ENCODE measurements at places on chromosomes 2 and 18. TPM values are rescaled to one million over a fixed set of nuclear protein-coding genes. Genes with fewer than 3 reads are reported as not detected.

DNA sequence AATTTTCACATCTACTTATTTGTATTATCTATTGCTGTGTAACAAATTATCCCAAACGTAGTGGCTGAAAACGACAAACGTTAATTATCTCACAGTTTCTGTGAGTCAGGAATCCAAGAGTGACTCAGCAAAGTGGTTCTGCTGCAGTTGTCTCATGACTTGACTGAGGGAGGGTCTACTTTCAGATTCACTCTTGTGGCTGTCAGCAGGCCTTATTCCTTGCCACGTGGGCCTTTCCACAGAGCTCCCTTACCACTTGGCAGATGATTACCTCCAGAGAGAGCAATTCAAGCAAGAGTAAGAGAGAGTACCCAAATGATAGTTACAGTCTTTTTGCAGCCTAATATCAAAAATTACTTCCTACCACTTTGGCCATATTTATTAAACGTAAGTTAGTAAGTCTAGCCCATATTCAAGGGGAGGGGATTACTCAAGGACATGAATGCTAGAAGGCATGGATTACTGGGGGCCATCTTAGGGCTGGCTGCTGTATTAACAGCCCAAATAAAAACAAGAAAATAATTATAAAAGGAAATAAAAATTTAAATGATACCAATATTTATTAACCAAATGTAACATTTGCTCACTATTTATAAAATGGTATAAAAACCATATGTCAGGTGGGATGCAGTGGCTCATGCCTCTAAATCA is 48.7 kb upstream of the NBEAL1 start:
- DNase-seq: no peak

DNA sequence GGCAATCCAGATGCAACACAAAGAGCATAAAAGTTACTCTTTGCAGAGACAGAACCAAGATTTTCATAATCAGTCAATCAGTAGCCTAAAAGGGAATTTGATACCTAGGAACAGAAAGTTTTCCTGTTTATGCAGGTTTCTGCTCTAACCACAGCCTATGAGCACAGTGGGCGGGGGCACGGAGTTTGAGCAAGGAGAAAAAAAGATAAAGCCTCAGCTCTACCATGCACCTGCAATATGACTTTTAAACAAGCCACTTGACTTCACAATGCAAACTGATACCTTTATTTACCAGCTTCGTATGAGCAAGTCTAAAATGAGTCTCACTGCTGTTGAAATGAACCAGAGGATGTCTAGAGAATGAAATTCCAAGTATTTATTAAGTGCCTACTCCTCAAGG is 5.6 kb upstream of the LRATD1 start:
- DNase-seq: no peak

DNA sequence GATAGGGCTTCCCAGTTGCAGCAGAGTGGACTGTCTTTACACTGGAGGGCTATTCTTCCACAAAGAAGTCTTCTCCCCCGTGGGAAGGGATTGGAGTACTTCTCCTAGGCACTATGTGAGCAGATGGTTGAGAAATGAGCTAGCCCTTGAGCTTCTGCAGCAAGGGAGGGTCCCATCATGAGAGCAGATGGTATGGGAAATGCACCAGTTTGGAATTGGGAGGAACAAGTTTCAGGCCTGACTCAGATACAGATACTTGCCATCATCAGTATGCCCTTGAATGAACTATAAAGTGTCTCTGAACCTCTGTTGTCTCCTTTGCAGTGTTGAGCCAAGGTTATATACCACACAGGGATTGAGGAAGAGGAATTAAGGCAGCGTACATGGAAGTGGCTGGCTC is 757.4 kb downstream of the RNF144A start:
- DNase-seq: no peak

DNA sequence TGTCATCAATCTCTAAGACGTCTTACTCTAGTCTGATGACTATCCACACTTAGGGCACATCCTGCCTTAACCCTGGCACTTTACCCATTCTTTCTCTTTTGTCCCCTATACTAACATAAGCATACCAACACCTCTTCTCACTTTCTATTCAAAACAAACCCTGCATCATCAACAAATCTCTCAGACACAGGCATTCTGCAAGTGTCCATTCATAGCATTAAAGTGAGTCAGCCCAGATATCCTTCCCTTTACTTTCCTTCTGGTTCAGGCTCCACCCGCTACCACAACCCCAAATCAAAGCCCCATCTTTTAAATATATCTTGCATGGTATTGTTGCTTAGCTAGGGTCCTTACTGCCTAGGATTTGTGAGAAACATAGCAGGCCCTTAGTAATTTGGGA is 3.8 kb downstream of the GRB14 start:
- no peak for DNase-seq

DNA sequence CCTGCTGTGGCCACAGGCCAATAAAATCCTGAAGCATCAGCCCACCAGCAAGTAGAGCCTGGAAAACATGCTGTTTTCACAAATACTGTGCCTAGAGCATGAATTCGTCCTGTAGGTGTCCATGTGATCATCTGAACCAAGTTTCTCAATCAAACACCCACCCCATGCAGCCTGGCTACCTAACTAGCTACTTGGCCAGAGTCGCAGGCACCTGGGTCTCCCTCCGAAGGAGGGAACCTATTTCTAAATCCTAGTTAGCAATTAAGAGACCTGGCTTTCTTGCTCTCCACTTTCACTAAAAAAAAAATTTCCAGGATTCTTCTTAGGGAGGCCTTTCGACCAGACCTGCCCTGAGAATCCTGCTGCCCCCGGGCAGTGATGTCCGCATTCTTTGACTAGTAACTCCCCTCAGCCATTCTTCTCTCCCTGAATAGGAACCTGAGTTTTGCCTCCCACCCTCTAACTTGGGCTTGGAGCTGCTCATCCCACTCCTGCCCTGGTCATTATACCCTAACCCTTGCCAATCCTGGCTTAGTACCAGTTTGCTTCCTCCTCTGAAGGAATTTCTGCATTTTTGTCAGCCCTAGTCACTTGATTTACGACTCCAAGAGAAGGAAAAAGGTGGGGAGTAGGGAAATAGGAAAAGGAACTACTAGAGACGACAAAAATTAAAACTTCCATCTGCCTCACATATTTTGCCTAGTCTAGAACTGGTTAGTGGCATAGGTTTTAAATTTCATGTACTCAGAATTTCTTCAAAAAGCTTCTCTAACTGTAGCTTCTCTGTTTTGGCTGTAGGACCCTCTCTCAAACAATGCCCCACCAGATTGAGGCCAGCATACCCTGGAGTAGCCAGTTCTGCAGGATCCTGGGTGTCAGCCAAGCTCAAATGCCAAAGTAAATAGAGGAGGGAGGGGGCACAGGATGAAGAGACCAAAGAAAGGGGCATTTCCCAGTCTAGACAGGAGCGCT is 25.4 kb upstream of the TANK start:
- DNase-seq: no peak

- no peak for DNase-seq
Measured at GRCh38 chr2:88658881-88659537, 31.7 kb upstream of the EIF2AK3 start.

GRCh38 chr2:101679037-101679726 is 18.3 kb upstream of the MAP4K4 start:
- DNase-seq: no peak

DNA sequence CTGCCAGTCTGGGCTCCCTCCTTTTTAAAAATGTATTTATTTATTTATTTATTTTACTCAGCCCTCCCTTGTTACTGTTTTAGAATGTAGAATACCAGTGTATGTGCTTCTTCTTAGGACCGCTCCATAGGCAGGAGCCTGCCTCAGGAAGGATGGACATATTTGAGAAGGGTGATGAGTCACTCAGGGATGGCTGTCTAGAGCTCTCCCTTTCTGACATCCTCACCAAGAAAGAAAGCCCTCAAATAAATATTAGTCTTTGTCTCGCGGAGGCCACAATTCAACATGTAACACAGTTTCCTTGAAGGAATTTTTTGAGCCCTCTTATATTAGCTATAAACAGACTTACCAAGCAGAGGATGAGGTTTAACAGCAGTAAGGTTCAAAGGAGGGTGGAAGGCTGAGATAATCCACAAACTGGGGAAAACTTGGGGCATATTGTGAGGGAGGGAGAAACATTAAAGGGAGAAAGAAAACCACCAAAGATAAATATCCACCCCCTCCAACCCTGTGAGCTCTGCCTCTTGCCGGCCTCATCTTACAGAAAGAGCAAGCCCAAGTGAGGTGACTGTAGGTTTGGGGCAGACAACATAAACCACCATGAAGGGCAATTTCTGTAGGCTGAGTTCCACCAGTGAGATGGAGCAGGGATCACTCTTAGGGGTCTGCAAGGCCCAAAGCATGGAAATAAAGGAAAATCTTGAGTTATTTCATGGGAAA is 163.4 kb downstream of the LRRTM1 start:
- DNase-seq: no peak

DNA sequence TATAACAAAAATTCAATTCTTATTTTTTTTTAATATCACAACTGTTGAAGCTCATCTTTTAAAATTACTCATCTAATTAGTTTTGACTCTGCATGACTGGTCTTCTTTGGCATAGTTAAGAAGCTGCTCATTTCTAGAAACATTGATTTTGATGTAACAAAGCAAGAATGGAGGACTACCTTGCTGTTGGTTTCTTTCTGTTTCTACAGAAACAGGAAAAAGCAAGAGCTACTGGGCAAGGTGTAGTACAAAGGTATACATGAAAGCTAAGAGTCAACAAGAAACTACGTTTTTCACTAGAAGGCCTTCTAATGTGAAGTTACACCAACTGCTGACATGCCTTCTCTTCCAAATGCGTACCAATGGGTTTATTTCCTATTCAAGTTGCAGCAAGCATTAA is 90.6 kb upstream of the SYT4 start:
- DNase-seq: no peak

GRCh38 chr2:149002378-149002890 is 36.1 kb upstream of the LYPD6B start:
- no peak for DNase-seq

DNA sequence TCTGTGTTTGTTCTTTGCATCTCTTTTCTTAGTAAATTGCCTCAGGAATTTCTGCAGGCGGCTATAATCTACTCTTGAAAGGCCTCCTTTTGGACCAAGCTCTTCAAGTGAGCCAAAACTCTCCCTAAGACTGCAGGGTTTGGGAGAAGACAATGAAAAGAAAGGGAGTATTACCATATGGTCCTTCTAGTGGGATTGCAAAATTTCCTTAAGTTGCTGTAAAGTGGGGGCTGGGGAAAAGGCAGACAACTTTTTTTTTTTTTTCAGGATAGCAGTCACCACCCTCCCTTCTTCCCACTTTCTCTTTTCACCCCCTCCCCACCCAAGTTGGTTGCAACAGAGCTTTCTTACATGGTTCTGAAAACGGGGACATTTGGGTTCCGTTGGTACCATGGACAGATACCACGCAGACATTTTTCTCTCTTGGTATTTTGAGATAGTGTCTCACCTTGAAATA is 183.7 kb downstream of the FHOD3 start:
- DNase-seq: no peak

DNA sequence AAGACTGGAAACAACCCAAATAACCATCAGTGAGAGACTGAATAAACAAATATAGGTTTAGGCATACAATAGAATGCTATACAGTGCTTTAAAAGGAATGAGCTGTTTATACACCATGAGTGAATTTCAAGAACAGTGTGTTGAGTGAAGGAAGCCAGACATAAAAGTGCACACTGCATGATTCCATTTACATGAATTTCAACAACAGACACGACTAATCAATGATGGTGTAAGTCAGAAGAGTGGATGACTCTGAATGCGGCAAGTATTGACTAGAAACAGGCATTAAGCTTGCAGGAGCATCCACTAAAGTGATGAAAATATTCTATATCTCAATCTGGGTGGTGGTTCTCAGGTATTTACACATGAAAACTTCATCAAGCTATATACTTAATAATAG is 142.7 kb upstream of the SLC39A10 start:
- no peak for DNase-seq

- peak; percentile 27 for DNase-seq
Measured at GRCh38 chr2:64453770-64454385, at the start of gene LGALSL. Gene LGALSL, plus strand, starts transcription at chr2:64454162. Its CDS starts 384 bp downstream, at chr2:64454546.

DNA sequence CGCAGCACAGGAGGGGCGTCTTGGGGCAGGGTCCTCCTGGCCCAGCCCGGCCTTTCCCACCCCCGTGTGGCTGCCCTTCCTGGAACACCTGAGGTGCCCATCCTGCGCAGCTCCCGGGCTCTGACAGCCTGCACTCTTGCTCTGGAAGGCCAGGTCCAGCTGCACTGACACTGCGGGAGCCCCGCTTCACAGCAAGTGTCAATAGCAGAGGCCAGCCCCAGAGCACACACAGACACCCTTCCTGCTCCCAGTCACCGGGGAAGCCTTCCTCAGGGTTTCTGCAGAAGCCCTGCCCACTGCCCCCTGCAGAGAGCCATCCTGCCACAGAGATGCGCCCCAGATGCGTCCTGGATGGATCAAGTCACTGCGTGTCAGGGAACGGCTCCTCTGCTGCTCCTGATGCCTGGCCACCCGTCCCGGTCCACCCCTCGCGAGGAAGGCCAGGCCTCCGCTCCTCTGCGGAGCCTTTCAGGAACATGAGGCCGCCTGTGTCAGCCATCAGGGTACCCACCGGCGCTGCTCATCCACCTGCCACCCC is 519.2 kb upstream of the MYT1L start:
- no peak for DNase-seq

DNA sequence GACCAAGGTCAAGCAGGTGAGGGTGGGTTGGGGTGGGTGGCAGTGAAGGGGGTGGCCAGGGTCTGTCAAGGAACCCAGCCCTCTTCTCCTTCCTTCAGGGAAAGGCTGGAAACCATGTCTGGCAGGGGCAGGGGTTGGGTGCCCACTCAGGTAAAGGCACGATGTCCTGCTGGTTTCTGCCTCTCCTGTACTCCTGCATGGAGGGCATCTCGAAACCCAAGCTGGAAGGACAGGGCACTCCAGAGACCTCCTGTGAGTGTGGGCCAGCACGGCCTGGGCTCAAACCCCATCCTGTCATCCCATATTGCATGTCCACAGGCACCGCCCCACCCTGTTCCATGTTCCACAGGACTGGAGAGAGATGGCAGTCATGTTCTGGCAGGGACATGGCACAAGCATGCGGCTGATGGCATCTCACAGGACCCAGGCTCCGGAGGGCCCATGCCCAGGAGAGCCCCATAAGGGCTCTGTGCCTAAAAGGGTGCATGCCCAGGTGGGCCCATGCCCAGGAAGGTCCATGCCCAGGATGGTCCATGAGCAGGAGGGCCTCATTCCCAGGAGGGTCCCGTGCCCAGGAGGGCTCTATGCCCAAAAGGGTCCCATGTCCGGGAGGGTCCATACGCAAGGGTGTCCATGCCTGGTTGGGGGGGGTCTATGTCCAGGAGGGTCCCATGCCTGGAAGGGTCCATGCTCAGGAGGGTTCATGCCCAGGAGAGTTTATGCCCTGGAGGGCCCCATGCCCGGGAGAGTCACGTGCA is 6.4 kb downstream of the GPR35 start:
- no peak for DNase-seq

Gene SULT1C4
- total RNA-seq: 1.7 TPM

Gene DLX1
- total RNA-seq: 0.44 TPM

Gene EGR4
- not detected for total RNA-seq

Gene CDC42EP3
- total RNA-seq: 31.8 TPM

Gene STK25
- total RNA-seq: 269 TPM

Measured in tibial nerve (tissue), 4 donors.